ENCODE measurements at places on chromosomes 4 and X.

- no peak for DNase-seq
Observed at GRCh38 chrX:45806410-45807121, 605.9 kb upstream of the DIPK2B start.

GRCh38 chr4:26330946-26331345, 10.1 kb downstream of the RBPJ start:
- no peak for DNase-seq

DNA sequence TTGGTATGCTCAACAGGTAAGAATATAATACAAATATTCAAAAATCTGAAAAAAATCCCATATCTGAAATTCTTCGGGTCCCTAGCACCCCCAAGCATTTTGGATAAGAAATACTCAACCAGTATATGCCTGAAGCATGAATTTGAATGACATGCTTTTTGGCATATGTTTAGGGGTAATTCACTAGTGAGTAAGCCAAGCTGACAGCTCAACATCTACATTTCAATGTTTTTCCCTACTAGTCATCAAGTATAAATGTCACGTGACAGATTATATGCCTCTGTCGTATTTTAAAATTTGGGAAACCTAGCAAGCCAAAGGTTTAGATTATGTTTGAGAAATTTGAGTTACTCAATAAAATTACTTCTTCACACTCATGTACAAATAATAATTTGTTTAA, 125.1 kb downstream of the FGF16 start:
- no peak for DNase-seq

DNA sequence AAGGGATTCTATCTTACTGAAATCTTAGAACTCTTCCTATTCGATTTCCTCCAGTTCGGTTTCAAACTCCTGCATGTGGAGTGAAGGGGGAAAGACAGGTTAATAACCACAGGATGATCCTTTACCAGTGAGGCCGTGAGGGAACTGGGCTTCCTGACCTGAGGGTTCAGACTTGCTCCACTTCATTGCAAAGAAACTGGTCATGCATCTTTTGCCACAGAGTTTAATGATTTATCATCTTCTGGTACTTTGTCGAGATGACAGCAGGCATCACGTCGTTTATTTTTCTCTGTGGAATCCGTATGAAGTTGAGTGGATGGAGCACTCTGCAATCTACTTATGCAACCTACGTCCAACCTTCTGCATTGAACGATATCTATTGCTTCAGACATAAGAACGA, 145.9 kb upstream of the NLGN4X start:
- DNase-seq = no peak
